Placental pericyte (primary cell): ENCODE measurements at places on chromosomes 3 and 15. TPM values are rescaled to one million over a fixed set of nuclear protein-coding genes. Genes with fewer than 3 reads are reported as not detected.

Gene SGO1
- 0.44 and 15.5 TPM in 2 replicates for total RNA-seq

Gene ITGA11
- total RNA-seq = 57.8 and 129 TPM in 2 replicates

Gene BOC
- 3.1 and 4.9 TPM in 2 replicates for total RNA-seq

Gene EPM2AIP1
- total RNA-seq = 13.3 and 22.2 TPM in 2 replicates

Gene IMPG2
- total RNA-seq = 0.14 and 0.22 TPM in 2 replicates

Gene AHSG
- total RNA-seq = not detected in 2 replicates

Gene ZIC1
- 0.29 TPM in 1 of 2 replicates, not detected in the other for total RNA-seq

Gene MANF
- 91.8 and 678 TPM in 2 replicates for total RNA-seq

Gene IL5RA
- total RNA-seq = not detected in 2 replicates

Gene RTP3
- not detected in 2 replicates for total RNA-seq

Gene DUSP7
- 13.8 and 37.5 TPM in 2 replicates for total RNA-seq

Gene CD80
- not detected in 2 replicates for total RNA-seq

Gene RPL29
- total RNA-seq = 771 and 1,601 TPM in 2 replicates

Gene WDR53
- 5.0 and 8.4 TPM in 2 replicates for total RNA-seq

Gene GOLGA8S
- total RNA-seq = not detected in 2 replicates

Gene LYZL4
- total RNA-seq = not detected in 2 replicates

Gene PIGZ
- 1.0 and 2.0 TPM in 2 replicates for total RNA-seq

Gene HACL1
- total RNA-seq = 23.0 and 26.0 TPM in 2 replicates

Gene ATP2B2
- total RNA-seq = not detected in 2 replicates

Gene MEX3B
- 2.4 and 9.6 TPM in 2 replicates for total RNA-seq

Gene NISCH
- 50.3 and 57.0 TPM in 2 replicates for total RNA-seq

Gene PLS1
- total RNA-seq = 0.22 and 2.1 TPM in 2 replicates
